ENCODE measurements at places on chromosomes 3 and 15. TPM values are rescaled to one million over a fixed set of nuclear protein-coding genes. Genes with fewer than 3 reads are reported as not detected.

Gene ADAMTS17
- 12.4 TPM for total RNA-seq

- DNase-seq = no peak
Measured at GRCh38 chr15:25711164-25711563, 152.0 kb downstream of the ATP10A start.

Gene MOBP
- total RNA-seq = not detected

Gene PLSCR2
- not detected for total RNA-seq

- peak; percentile 16 for DNase-seq
Measured at GRCh38 chr3:57877116-57877515, 121.0 kb downstream of the SLMAP start.
